ENCODE measurements at places on chromosomes 5 and 9. TPM values are rescaled to one million over a fixed set of nuclear protein-coding genes. Genes with fewer than 3 reads are reported as not detected.
A peak's percentile ranks its signal among the peaks of the same experiment; 100 is the strongest.

DNA sequence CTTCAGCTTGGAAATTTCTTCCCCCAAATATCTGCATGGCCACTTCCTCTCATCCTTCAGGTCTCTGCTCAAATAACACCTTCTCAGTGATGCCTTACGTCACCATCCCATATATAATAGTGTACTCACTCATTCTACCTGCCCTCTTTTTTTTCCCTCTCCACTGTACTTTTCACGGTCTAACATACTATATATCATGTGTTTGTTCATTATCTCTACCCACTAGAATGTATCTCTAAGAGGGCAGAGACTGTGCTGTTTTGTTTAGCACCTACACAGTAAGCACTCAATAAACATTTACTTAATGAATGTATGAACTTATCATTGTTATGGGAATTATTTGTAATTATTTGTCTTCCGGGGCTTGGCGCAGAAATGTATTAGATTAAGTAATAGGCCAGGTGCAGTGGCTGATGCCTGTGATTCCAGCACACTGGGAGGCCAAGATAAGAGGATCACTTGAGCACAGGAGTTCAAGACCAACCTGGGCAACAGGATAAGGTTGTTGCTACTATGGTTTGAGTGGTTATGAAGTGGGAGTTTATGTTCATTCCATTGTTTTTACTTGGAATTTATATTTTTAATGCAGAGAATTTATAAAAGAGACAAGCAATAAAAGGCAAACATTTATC is 6.0 kb upstream of the IL13 start:
- H3K4me1 ChIP-seq = no peaks in the 10 kb centered on the region
- no peak overlapping the region for H3K4me3 ChIP-seq
- DNase-seq = peak; percentile 0

DNA sequence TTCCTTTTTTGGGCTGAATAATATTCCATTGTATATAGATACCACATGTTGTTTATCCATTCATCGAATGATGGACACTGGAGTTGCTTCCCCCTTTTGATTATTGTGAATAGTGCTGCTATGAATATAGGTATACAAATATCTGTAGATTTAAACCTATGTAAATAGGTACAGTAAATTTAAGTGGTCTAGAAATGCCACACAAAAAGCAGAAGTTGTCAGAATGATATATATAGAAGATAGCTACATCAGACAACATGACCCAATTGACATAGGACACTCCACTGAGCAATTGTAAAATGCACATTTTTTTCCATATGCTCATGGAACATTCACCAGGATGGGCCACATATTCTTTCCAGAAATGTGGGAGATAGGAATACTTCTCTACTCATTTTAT is 77.6 kb downstream of the SMIM15 start:
- no peak overlapping the region for H3K4me3 ChIP-seq
- no peak for DNase-seq
- no peak overlapping the region for H3K27ac ChIP-seq
- H3K4me1 ChIP-seq = no peaks in the 10 kb centered on the region
- no peaks in the 10 kb centered on the region for H3K36me3 ChIP-seq

GRCh38 chr5:80738466-80738865 is 83.7 kb upstream of the DHFR start:
- H3K4me1 ChIP-seq = no peaks in the 10 kb centered on the region
- no peak for DNase-seq
- H3K27me3 ChIP-seq = no peaks in the 10 kb centered on the region
- no peak overlapping the region for H3K27ac ChIP-seq
- H3K4me3 ChIP-seq = no peak overlapping the region

GRCh38 chr5:149474198-149474597 is 77.0 kb downstream of the CSNK1A1 start:
- H3K27ac ChIP-seq = no peak overlapping the region
- H3K4me3 ChIP-seq = no peak overlapping the region
- no peaks in the 10 kb centered on the region for H3K4me1 ChIP-seq

- DNase-seq = no peak
- no peaks in the 10 kb centered on the region for H3K4me1 ChIP-seq
- no peak overlapping the region for H3K27ac ChIP-seq
- H3K27me3 ChIP-seq = no peaks in the 10 kb centered on the region
- no peaks in the 10 kb centered on the region for H3K36me3 ChIP-seq
These were observed 76.4 kb downstream of the OSMR start for GRCh38 chr5:38922199-38922598.

- no peaks in the 10 kb centered on the region for H3K4me1 ChIP-seq
- no peak overlapping the region for H3K4me3 ChIP-seq
- no peak overlapping the region for H3K27ac ChIP-seq
These were observed 242.9 kb downstream of the CSNK1G3 start for GRCh38 chr5:123754908-123755307.

DNA sequence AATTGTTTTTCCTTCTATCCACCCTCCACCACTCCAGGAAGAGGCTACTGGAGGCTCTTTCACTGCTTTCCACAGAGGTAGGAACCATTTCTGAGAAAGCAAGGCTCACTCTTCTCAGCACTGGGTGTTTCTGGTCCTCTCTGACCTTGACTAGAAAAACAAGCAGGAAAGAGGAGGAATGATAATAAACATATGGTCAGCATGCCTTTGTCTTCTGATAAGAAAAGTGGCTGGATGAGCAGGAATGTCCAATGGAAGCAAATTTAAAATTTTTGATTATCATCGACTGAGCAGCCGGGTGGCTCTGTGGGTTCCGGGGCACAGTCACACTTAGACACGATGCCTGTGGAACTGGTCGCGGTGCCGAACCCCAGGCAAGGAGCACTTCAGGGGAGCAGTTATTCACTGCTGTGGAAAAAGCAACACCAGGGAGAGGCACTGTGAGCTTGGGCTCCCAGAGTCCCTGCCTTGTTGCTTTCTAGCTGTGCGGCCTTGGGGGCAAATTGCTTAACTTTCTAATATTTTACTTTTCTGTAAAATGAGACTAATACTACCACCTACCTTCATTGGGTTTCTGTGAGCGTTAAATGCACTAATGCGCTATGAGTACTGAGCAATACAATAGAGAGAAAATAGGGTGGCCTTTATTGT is 157.0 kb upstream of the LHFPL2 start:
- no peak overlapping the region for H3K4me3 ChIP-seq
- H3K27me3 ChIP-seq = no peaks in the 10 kb centered on the region
- H3K36me3 ChIP-seq = no peaks in the 10 kb centered on the region
- H3K27ac ChIP-seq = no peak overlapping the region

GRCh38 chr9:93049491-93049890 is 9.0 kb upstream of the SUSD3 start:
- H3K4me1 ChIP-seq = peaks cover 13% of the 10 kb centered on the region
- H3K27ac ChIP-seq = no peak overlapping the region
- H3K4me3 ChIP-seq = no peak overlapping the region
- H3K36me3 ChIP-seq = no peaks in the 10 kb centered on the region

- no peak overlapping the region for H3K27ac ChIP-seq
- no peak overlapping the region for H3K4me3 ChIP-seq
- peaks cover 6% of the 10 kb centered on the region for H3K27me3 ChIP-seq
- DNase-seq = no peak
- H3K4me1 ChIP-seq = peaks cover 6% of the 10 kb centered on the region
These were observed 4.1 kb upstream of the PDGFRB start for GRCh38 chr5:150159741-150160179.

- no peak for DNase-seq
- H3K27me3 ChIP-seq = no peaks in the 10 kb centered on the region
- no peaks in the 10 kb centered on the region for H3K4me1 ChIP-seq
- no peaks in the 10 kb centered on the region for H3K36me3 ChIP-seq
- no peak overlapping the region for H3K4me3 ChIP-seq
These were observed 42.6 kb downstream of the LPAR1 start for GRCh38 chr9:110995420-110996340.

GRCh38 chr5:132458651-132459030 is 31.9 kb downstream of the IRF1 start:
- H3K27me3 ChIP-seq = no peaks in the 10 kb centered on the region
- no peak overlapping the region for H3K27ac ChIP-seq
- no peak for DNase-seq
- no peaks in the 10 kb centered on the region for H3K36me3 ChIP-seq
- no peaks in the 10 kb centered on the region for H3K4me1 ChIP-seq

DNA sequence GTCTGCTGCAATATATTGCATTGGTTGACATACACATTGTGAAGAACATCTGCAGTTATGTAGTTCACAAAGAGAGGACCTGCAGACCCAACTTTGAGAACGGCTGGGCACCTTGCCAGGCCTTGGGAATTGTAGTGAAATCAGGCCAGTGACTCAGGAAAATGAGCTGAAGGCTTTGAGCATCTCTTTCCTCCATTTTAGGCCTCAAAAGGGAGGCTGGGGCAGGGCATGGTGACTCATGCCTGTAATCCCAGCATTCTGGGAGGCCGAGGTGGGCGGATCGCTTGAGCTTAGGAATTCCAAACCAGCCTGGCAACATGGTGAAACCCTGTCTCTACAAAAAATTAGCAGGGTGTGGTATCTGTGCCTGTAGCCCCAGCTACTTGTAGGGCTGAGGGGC is 1.4 kb upstream of the IPPK start:
- H3K27me3 ChIP-seq = no peaks in the 10 kb centered on the region
- peak overlapping the region; percentile 99 for H3K4me3 ChIP-seq
- no peaks in the 10 kb centered on the region for H3K36me3 ChIP-seq
- H3K27ac ChIP-seq = no peak overlapping the region

DNA sequence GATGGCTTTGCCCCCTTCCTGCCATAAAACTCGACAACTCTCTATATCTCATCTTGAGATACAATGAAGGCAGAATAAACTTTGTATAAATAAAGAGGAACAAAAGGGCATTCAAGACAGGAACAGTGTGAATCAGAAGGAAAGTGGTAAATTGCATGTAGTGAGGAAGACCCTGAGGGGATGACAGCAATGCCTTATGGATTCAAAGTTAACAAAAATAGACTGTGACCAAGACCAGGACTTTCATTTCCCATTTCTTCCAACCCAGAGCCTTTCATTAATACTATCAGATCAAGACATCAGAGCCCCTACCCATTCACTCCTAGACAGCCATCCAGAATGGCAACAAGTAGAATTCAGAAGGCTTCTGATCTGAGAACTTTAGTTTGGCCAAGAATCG is 46.4 kb upstream of the ZNF462 start:
- H3K4me1 ChIP-seq = no peaks in the 10 kb centered on the region
- no peak overlapping the region for H3K4me3 ChIP-seq
- no peak for DNase-seq
- no peak overlapping the region for H3K27ac ChIP-seq

DNA sequence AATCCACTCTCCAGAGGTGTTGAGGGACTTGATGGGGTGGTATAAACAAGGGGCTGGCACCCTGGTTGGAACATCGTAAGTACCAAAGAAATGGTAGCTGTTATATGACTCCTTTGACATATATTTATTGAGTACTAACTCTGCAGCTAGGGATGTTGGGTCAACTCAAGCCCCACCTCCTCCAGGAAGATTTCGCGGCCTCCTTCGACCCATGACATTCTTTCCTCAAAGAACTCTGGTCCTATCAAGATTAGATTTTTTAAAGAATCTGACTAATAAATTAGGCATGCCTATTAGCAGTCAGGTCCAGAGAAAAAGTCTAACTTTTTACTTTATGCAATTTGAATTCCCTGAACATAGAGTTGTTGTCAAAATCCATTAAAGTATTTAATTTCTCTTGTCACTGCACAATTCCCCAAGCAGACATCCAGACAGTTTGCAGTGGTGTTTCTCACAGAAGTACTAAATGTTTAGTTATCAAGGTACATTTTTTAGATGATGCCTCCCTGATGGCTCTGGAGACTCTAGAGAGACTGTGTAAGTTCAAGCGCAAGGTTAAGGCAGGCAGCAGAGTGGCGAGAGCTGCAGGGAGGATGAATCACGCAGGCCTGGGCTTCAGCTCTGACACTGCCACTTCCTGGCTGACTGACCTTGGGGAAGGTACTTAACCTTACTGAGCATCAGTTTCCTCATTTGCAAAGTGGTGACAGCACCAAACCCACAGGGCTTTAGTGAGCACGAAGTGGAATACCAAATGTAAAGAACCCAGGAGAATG is 209.6 kb downstream of the TTLL11 start:
- no peak overlapping the region for H3K27ac ChIP-seq
- H3K4me3 ChIP-seq = no peak overlapping the region
- H3K4me1 ChIP-seq = peaks cover 9% of the 10 kb centered on the region

GRCh38 chr5:151051066-151051930 is 29.5 kb downstream of the TNIP1 start:
- no peaks in the 10 kb centered on the region for H3K36me3 ChIP-seq
- no peaks in the 10 kb centered on the region for H3K27me3 ChIP-seq
- no peak overlapping the region for H3K27ac ChIP-seq
- DNase-seq = peak; percentile 88
- no peak overlapping the region for H3K4me3 ChIP-seq

The UGT3A1 gene
- 2.5 TPM for polyA plus RNA-seq

The PCDH1 gene
- 120 TPM for polyA plus RNA-seq

The GADD45G gene
- 11.4 TPM for polyA plus RNA-seq

The NIPAL4 gene
- 0.06 TPM for polyA plus RNA-seq

The COL5A1 gene
- polyA plus RNA-seq = 3.8 TPM

The IFNK gene
- polyA plus RNA-seq = not detected

The ITGA2 gene
- polyA plus RNA-seq = 1.0 TPM

The FCN1 gene
- polyA plus RNA-seq = not detected

The UBE2QL1 gene
- 0.65 TPM for polyA plus RNA-seq

The ANKRD34B gene
- 0.91 TPM for polyA plus RNA-seq

The IFNA13 gene
- polyA plus RNA-seq = not detected

The SMIM32 gene
- polyA plus RNA-seq = 0.14 TPM

The CXCL14 gene
- polyA plus RNA-seq = 1.5 TPM

Data from H1 (cell line).